Stimulated activated CD4-positive, alpha-beta T cell treated with anti-CD3 and anti-CD28 coated beads, Interleukin-1b, Interleukin-23, amount 100 ng/mL, for 4 hours (primary cell): ENCODE measurements at places on chromosomes 3 and 15.

DNA sequence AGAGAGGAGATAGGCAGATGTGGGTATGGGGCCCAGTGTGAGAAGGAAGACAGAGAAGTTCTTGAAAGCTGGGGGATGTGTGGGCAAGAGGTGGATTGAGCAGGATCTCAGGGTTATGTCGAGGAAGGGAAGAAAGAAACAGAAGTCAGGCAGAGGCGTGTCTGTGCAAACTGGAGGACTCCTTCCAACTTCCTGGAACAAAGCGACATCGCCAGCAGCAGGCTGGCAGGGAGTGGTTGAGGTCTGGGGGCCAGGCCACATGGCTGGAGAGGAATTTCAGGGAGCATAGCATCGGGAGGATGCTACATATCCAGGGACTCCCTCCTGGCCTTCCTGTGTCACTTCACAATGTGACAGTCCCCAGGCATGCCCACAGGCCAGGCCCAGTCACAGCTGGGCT, 42.9 kb upstream of the MYZAP start:
- DNase-seq = no peak

- DNase-seq = no peak
These were observed 25.5 kb downstream of the ZXDC start for GRCh38 chr3:126450219-126450618.

GRCh38 chr3:128489927-128490649, 2.9 kb downstream of the GATA2 start:
- DNase-seq = no peak

DNA sequence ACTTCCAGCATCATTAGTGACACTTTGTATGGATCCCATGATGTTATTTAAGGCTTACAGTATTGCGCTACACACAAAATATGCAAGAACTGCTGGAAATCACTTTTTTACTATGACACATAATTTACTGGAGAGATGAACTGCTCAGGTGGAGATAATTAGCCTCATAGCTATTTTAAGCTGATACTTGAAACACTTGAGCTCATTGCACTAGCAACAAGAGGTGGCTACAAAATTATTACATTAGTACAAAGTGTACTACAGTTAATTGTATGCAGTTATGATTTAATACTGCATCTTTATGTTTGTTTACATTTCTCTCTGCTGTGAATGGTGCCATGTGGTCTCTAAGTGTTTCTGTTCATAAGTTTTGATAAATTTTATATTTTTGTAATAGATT, 6.5 kb upstream of the LZTFL1 start:
- DNase-seq = no peak

GRCh38 chr3:177595530-177596188, 398.4 kb upstream of the TBL1XR1 start:
- no peak for DNase-seq

DNA sequence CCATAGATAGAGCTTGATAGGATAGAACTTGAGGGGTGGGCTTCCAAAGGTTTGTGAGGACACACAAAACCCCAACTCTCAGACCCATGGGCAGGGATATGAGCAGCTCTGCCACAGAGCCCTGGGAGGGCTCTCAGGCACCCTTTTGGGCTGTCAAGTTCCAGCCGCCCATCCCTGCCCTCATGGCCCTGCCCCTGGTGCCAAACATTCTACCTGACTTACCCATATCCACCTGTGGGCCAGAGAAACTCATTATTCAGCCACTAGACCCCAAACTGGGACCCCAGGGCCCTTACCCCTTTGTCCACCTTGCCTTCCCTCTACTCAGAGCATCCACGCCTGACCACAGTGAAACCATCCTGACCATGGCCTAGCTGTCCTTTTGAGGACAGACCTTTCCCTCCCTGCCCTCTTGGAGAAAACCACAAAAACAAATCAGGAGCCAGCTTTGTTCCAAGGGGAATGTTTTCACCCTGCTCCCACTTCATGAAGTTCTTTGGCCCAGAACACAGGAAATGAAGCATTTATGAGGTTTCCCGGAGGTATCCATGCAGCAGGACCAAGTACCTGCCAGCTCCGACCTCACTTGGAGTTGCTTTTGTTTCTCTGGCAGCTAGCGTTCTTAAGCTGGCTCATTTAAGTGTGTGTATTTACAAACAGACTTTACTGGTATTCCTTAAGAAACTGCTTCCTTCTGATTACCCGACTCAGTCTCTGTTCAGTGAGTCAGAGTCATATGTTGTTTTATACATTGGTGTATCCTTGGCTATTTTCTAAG, 34.2 kb upstream of the GALNT15 start:
- no peak for DNase-seq

DNA sequence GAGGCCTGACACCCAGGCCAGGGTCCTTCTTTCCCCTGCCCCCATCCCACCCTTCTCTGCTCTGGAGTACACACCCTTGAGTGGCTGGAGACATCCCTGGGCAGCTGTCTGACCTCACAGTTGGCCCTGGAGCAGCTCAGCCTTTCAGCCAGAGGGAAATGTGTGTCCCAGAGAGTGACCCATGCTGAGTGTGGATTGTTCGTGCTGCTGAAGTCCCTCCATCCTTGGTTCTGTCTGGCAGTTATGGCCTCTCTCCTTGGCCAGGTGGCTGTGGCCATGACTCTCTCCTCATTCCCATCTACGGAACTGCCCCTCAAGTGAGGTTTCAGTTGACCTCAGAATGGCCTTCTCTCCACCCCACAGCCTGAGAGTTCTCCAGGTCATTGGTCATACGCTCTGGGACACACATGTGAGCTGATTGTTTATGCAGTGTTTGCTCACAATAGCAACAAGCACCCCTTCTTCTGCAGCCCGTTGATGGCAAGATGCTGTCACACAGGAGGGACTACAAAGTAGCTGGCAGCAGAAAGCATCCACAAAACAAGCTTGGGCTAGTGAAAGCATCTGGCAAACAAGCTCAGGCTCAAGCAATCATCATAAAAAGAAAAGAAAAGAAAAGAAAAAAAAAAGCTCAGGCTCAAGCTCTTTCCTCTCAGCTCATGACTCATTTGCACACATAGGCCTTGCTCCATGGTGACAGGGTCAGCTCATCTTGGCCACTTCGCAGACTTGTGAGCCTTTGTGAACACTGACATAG, 55.3 kb upstream of the ITGA11 start:
- DNase-seq = no peak

GRCh38 chr3:135596563-135596962, 369.0 kb upstream of the PPP2R3A start:
- DNase-seq = no peak

DNA sequence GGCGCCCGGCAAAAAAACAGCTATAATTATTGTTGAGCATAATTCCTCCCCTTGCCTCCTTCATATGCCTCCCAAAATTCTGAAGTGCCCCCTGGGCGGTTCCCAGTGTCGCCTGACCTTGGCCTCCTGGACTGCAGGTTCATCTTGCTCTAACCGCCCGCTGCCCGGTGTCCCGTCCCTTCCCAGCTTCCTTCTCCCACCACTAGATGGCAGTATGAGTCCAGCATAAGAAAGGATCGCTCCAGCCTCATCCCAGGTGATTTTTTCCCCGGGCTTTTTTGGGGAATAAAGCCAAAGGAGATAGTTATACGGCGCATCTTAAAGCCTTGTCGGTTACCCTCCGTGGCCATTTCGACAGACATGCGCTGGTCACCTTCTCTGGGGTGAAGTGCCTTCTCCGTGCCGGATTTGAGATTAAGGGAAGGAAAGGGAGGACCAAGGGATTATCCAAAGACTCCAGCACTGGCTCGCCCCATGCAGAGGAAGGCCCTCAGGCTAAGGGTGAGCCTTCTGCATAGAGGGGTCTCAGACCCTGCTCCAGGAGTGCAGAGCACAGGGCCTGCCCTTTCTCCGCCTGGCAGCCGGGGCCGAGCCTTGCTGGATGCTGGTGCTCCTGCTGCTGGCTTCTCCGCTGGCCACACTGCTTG, 45.8 kb upstream of the TRA2B start:
- peak; percentile 36 for DNase-seq

- no peak for DNase-seq
These were observed 113.1 kb downstream of the TPRA1 start for GRCh38 chr3:127477396-127477795.

DNA sequence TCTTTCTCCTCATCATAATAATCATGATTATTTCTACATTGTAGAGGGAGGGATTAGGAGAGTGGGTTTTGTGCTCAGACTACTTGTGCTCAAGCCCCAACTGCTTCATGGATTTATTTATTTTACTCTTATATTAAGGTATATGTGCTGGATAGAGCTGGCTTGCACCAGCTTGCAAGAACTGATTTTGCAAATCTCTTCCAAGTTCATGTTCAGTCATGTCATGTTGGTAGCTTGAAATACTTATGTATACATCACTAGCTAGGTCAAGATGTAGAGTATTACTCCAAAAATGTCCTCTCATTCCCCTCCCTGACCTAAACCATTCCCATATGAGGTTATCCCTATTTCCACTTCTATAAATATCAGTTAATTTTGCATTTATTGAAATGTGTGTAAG, 293.9 kb upstream of the RBMS3 start:
- DNase-seq = no peak

GRCh38 chr15:62940755-62941361, 101.7 kb upstream of the TPM1 start:
- no peak for DNase-seq

- DNase-seq = no peak
These were observed 22.6 kb downstream of the ZIC1 start for GRCh38 chr3:147431751-147432150.

DNA sequence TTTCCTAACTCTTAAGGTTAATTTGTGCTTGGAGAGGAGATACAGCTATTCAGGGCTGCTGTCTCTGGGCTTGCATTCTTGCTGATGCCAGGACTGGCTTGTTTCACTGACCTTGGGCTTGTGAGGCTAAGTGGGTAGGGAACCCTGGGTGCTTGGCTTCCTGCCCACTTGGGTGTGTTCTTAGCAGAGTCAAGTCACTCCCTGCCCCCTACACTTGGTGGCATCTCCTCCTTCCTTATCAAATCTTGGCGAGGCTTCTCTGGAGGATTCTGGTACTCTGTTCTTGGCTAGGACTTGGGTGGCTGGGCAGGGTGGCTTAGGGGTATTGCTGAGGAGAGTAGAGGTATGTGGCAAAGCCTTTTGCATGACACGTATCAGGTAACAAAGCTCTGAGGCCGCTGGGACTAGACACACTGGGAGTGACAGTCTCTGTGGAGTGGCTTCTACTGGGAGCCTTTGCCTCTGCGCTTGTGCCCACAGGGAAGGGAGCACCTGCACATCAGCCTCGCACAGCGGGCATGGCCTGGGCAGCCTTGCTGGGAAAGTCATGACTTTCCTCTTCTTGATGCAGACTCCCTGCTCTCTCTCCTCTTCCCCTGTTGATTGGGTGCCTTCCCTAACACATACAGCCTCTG, 41.8 kb downstream of the CHCHD6 start:
- no peak for DNase-seq

GRCh38 chr15:69758810-69759790, 306.5 kb downstream of the RPLP1 start:
- DNase-seq = peak; percentile 50

- no peak for DNase-seq
These were observed 2.6 kb downstream of the ILDR1 start for GRCh38 chr3:122019493-122019892.

- no peak for DNase-seq
These were observed 45.1 kb downstream of the COLQ start for GRCh38 chr3:15476378-15476777.

DNA sequence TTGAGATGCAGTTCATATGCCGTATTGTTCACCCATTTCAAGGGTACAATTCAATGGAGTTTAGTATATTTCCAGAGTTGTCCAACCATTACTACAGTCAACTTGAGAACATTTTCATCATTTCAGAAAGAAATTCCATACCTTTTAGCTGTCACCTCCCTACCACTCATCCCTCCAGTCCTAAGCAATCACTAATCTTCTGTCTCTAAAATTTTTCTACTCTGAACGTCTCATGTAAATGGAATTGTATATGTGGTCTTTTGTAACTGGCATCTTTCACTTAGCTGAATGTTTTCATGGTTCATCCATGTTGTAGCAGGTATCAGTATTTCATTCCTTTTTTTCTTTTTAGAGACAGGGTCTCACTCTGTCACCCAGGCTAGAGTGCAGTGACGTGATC, 51.1 kb downstream of the CMTM7 start:
- DNase-seq = no peak

DNA sequence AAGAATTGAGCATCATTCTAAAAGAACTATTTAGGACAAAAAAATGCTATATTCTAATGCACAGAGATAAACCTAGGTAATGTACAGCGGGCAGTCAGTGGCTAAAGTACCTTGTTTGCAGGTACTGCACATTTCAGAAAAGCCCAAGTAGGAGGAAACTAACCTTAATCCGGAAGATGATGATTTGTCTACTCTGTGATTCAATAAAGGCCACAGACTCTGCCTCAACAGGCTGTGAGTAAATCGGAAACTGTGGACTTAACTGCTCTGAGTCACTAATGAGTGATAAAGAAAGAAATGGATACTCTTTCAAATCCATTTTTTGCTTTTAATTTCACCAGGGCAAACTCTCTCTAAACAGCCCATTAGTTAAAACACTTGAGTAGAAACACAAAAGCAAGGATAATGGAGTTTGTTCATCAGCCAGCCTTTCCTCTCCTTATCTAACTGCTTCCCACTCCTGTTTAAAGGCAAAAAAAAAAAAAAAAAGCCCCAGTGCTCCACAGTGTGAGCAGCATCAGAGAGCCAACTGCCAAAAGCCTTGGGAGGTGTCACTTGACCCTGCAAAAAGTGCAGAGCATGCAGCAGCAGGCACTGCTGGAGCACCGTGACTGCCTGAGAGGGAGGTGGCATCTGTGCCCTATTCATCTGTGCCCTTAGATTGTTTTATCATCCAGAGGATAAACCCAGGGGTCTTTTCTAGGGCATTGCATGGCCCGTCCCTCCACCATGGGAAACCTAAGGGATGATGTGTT, 187.7 kb downstream of the SATB1 start:
- no peak for DNase-seq

GRCh38 chr3:183188895-183189462, 26.4 kb upstream of the LAMP3 start:
- DNase-seq = peak; percentile 24

GRCh38 chr15:82952158-82953081, at the start of gene HOMER2:
HOMER2 (minus strand) TSS chr15:82952720; CDS start chr15:82952535, 185 bp downstream.
- peak; percentile 17 for DNase-seq

DNA sequence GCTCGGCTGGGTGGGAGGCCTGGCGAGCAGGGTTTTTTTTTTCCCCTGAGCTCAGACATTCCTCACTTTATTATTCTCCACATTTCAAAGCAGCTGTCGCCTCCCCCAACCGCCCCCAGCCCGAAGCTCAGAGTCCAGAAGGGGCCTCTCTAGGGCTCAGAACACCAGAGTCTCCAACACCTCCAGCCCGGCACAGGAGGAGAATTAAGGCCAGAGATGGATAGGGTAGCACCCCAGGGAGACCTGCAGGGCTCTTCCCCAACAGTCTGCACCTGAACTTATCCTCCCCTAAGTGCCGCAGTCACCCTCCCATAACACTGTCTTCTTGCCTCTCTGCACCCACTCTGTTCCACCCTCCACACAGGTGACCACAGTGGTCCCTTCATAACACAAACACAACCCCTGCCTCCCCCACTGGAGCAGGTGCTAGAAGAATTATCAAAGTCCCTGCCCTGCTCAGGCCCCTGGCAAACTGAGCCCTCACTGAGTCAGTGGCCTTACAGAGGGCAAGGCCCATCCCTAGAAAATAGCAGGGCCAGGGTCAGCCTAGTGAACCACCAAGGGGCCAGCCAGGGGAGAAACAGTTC, 14.1 kb downstream of the MYL3 start:
- DNase-seq = no peak
